ENCODE measurements at places on chromosomes 11 and 22.

GRCh38 chr11:73387594-73388264 is 11.5 kb downstream of the RELT start:
- no peak for DNase-seq

DNA sequence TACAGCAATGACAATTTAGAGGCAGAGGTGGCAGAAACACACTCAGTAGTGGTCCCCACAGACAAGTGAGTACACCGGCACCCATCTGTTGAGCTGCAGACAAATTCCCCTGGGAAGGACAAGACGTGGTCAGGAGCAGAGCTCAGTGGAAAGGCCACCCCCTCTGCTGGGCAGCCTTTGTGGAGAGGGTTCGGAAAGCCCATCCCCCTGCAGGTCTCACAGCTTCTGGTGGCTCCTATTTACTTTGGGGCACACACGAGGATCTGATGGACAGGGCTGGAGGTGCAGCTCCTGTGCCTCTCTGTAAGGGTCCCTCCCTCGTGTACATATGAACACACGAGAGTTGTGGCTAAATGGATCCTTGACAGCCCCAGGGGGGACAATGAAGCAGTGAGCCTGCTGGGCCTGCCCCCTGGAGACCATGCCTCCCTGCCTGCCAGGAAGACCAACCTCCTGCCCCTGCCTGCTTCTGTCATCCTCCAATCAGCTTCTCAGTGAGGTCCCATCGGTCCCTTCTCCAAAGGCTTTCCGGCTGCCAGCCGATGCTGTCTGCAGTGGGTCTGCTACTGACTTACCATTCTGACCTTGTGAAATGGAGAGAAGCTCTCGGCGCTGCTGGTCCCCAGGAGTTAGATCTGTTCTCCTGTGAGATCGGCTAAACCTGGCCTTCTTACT is 161.5 kb downstream of the CACNA1I start:
- no peak for DNase-seq

- no peak for DNase-seq
Observed at GRCh38 chr11:65501472-65502273, 2.8 kb downstream of the MALAT1 start.

DNA sequence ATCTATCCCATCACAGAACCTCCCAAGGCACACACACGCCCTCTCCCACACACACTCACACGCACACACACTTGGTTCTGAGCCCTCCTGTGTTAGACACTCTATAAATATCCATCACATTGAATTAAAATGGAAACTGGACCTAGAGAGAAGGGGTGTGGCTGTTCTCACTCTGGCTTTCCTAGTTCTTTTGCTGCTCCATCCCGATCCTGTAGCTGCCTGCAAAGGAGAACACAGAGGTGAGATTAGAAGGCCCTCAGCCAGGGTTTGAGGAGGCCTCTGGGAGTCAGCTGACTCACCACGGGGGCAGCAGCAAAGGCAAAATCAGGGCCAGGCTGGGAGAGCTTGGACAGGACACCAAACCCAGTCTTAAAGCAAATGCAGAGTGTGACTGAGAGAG is 192.3 kb upstream of the CADM1 start:
- DNase-seq = no peak

DNA sequence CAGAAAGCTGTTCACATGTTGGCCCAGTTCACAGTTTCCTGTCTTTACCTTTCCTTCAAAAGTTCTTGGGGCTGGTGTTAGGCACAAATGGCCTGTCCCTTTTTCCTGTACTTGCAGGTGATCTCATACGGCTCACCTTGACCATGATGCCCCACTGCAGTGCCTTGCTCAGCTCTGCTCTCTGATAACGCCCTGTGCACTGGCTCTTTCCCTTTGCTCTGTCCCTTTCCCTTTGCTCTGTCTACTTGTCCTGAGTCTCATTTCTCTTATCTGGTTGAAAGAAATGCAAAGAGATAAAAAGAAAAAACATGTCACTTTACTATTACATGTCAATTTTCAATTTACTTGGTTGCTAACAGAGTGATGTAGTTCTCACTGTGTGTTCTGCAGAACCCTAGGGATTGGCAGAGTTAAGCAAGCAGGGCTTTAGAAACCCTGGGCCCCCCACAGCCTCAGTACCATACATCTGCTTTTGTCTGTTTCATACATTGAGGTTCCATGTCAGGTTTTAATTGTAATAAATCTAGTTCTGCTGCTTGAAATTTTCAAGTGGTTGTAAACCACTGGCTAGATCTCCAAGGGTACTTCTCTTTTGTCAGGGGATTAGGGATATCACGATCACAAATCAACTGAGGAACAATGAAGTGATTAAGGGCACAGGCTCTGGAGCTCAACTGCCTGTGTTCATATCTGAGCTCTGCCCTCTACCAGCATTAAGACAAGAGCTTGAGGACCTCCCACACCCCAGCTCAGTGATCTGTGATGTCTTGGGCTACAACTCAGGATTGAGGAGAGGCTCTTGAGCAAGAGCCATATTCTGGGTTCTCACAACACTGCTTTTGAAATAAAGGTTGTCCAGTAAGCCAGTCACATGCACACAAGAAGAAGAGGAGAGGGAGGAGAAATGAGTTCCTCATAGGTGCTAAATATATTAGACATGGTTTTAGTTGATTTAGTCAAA is 16.3 kb upstream of the SORL1 start:
- DNase-seq = no peak

DNA sequence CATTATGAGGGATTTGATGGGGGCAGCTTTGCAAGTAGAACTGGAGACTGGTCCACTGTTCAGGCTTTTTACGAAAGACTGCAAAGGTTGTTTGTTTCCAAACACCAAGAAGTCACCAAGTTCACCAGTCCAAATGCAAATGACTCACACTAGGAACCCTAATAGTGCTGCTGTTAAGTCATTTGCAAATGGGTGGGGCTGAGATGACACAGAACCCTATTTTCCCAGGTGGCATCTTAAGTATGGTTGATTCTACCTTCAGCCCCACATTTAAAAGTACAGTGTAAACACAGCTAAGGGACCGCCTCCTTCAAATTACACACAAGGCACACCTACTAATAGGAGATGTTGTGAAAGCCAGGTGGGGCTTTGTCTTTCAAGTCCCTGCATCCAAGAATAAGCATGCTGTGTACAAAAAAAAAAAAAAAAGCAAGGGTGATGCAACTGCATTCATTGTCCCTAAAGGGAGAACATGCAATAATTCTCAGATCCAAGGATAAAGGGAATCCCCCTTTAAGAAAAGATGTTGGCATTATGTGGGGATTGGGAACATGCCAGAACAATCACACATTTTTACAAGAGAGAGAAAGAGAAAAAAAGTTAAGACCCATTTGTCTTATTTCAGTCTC is 27.3 kb downstream of the BDNF start:
- DNase-seq = no peak

- no peak for DNase-seq
Observed at GRCh38 chr11:113448316-113448677, 26.9 kb downstream of the DRD2 start.

DNA sequence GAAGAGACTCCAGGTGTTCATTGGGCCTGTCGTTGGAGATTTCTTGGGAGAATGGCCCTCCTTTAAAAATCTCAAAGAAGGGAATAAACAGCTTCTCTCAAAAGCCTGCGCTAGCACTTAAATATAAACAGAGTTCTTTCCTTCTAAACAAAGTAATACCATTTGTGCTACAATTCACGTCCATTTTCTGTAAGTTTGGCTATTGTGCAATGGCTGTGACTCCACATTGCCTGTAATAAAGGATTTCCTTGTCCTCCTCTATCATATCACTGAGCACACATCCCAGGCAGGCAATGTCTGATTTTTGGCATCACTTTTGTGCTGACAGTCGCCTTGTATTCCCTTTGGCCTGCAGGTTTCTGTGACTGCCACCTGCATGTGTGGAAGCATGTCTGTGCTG is 4.9 kb upstream of the ADAMTS8 start:
- DNase-seq = no peak

- DNase-seq = no peak
Observed at GRCh38 chr11:113278925-113279324, 35.5 kb upstream of the TTC12 start.

GRCh38 chr11:79412761-79413160 is 28.1 kb downstream of the TENM4 start:
- no peak for DNase-seq

DNA sequence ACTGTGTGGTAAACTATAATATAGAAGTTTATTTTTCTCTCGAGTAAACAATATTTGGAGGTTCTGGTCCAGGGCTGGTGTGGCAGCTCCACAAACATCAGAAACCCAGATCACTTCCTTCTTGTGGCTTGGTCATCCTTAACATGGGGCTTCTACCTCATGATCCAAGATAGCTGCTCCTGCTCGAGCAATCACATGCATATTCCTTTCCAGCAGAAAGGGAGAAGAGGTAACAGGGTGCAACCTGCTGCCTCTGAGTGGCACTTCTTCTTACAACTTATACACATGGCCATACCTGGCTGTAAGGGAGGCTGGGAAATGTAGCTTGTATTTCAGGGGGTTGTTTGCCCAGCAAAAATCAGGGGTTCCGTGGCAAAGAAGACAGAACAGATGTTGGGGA is 44.6 kb upstream of the SYT7 start:
- no peak for DNase-seq

GRCh38 chr11:131947511-131947910 is 577.1 kb downstream of the NTM start:
- no peak for DNase-seq

GRCh38 chr11:86630229-86630981 is 42.0 kb downstream of the ME3 start:
- no peak for DNase-seq

DNA sequence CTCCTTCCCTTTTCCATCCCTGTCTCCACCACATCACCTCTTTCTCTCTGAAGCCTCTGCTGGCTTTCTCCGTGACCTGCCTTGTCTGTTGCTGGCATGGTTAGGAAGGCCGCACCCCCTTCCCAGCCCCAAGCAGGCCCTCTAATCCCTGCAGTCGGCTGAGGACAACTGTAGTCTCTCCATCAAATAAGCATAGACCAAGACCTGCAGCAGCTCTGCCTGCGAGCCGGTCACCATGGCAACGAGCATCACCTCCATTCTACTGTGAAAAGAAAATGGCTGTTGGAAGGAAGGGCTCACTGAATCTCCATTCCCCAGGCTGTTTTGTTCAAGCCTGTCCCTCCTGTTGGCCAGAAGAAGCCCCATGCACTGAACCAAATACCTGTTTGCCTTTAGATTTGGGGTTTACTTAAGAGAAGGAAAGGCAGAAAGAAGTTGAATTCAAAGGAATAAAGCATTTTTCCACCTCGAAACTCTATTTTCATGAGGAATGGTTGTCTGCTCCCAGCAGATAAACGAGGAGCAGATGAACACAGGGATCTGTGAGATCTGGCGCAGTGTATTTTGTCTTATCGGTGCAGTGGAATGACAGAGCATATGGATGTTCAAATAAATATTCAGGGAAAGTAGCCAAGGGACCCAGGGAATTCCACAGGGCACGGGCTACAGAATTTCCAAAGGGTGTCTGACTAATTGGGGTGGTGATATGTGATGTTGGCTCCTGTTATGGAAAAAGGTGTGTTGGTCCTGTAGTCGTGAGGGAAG is 113.1 kb upstream of the TTC12 start:
- DNase-seq = no peak

GRCh38 chr11:68255526-68255925 is 16.2 kb downstream of the C11orf24 start:
- DNase-seq = no peak

GRCh38 chr11:34379079-34379478 is 21.3 kb upstream of the ABTB2 start:
- no peak for DNase-seq

- no peak for DNase-seq
Observed at GRCh38 chr11:2847561-2847960, 38.0 kb downstream of the CDKN1C start.

DNA sequence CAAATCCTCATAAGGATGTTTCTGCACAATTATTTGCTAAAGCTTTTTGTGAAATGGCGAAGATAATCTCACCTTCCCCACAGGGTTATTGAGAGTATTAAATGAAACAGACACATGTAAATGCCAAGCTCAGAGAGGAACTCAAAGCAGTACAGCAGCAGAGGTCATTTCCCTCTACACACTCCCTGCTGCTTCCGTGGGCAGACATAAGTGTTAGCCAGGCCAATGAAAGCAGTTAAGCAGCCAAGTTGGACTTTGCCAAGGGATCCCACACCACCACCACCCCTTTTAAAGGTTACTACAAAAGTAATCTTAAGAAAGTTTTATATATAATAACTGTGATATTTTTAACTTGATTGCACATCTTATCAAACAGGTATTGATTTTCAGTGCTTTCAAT is 4.0 kb upstream of the FAM111A start:
- DNase-seq = no peak

GRCh38 chr11:125312812-125313211 is 148.3 kb downstream of the PKNOX2 start:
- DNase-seq = no peak

DNA sequence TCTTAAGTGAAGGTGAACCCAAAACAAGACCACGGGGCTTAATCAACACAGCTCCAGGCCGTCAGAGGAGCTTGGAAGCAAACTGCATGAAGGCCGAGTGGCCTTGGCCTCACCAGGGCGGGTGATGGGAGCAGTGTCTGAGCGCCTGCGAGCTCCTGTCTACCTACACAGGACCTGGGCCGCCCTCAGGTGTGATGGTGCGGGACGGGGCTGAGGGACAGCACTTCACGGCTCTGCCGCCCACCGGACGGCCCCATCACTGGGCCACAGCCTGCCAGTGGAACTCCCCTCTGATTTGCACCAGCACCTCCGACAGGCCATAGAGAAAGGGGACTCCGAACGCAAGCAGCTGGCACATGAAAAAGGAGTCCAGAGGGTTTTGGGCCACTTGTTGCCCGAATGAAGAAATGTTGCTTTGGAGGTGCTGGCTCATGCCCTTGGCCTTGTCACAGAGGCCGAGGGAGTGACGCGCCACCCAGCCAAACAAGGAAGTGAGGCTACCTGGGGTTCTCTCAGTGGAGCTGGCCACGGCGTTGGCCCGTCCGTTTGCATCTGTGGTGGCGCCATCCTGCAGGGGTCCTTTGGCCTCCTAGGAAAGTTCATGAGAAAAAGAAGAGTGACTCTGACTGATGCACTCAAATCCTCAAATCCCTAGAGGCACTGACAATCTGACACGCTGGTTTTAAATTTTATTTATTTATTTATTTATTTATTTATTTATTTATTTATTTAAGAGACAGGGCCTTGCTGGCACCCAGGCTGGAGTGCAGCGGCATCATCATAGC is 90.3 kb upstream of the BID start:
- no peak for DNase-seq
